ENCODE measurements at places on chromosomes 4 and X.

- no peak for DNase-seq
These were observed 174.0 kb downstream of the ADAM29 start for GRCh38 chr4:175092114-175092513.

- DNase-seq: no peak
These were observed 2.6 kb downstream of the DCLK2 start for GRCh38 chr4:150080875-150081274.

DNA sequence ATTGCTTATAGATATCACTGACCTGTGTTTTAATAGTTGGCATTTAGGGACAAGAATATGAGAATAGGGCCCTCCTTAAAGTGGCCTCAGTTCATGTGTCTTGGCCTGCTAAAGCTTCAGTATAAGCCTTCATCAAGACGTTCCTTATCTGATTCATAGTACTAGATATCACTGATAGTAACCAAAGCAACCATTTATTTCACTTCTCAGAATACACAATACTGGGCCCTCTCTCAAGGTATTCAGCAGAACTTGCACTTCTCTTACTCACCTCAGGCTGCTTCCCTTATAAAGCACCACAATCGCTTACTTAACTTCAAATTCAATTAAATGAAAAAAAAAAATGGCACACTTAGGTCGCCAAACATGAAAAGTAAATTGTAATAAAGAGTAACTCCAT is 259.4 kb upstream of the PCDH7 start:
- no peak for DNase-seq

DNA sequence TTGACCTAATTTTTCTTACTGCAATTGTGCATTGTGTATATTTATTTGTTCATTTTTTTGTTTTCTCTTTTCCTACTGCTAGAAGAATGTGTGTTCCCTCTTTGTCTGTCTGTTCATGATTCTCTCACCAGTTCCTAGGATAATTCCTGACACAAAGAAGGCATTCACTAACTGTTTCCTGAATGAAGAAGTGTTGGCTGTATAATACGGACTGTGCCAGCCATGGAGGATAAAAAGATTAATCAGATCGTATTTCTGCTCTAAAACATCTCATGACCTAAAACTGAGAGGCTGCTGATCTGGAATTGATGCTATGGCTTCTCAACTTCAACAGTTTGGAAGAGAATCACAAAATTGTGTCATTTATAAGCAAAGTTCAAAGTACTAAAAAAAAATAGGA is 563.1 kb upstream of the FRG1 start:
- no peak for DNase-seq

DNA sequence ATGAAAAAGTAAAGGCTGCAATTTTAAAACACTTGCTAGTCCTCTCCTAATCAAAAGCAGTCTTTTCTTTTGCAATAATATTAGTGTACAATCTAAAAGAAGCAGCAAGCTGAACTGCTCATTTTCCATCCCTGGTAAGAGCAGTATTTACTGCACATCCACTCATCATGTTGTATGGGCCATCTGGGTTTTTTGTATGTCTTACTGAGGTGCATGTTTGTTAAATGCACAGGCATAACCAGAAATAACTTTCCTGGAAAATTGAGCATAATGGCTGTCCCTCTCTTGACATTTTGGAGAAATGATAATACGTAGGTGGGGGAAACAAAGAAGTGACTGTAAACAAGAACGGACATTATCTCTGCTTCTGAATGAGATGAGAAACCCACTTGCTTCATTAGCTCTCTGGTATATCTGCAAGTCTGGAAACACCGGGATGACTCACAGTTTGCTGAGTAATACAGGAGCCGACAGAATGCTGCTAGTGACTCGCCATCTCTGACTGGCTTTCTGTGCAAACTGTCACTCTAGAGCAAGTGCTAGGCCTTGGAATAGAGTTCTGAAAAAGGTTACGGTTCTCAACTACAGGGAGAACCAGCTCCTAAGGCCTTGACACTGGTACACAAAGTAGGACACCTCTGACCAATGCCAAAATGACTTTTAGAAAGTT is 85.7 kb upstream of the MTM1 start:
- peak; percentile 28 for DNase-seq

- no peak for DNase-seq
These were observed 81.7 kb downstream of the EGF start for GRCh38 chr4:109994415-109994827.

DNA sequence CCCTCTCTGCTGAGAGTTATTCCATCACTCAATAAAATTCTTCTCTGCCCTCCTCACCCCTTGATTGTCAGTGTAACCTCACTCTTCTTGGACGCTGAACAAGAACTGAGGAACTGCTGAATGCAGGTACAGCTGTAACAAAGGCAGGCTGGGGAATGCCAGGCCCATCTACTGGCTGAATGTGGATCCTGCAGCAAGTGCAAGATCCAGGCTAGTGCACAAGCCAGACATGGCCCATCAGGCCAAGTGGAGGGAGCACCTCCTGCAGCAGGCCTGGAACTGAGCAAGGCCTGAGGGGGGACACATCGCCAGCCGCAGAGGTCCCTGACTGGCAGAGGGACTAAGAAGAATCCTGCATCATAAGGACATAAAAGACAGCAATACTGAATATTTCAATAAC is 411.8 kb upstream of the PCDH10 start:
- DNase-seq: no peak

DNA sequence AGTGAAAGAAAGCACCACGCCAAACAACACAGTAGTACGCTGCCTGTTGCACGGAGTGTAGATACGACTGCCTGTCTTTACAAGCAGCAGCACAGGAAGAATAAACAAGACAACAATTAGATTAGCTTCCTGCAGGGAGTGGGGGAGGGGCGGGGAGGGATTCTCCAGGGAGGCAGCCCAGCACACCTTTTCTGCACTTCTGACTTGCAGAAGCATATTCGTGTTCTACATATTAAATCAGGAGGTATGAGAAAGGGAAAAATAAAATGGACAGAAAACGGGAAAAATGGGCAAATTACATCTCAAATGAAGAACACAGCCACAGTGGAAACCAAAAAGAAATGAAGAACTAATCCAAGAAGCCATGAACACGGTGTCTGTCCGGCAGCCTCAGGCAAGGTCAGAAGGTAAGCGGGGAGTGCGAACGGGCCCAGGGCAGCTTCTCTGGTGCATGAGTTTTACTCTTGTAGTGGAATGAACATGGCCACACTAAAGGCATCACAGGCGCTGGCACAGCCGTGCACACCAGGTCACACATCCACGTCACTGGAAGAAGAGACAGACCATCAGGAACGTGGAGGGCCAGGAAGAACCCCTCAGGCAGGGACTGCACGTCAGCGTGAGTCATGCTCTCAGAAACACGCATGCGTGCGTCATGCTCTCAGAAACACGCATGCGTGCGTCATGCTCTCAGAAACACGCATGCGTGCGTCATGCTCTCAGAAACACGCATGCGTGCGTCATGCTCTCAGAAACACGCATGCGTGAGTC is 20.1 kb upstream of the ADRA2C start:
- DNase-seq: no peak

- DNase-seq: peak; percentile 79
These were observed 37.2 kb downstream of the PCGF3 start for GRCh38 chr4:742742-743311.

DNA sequence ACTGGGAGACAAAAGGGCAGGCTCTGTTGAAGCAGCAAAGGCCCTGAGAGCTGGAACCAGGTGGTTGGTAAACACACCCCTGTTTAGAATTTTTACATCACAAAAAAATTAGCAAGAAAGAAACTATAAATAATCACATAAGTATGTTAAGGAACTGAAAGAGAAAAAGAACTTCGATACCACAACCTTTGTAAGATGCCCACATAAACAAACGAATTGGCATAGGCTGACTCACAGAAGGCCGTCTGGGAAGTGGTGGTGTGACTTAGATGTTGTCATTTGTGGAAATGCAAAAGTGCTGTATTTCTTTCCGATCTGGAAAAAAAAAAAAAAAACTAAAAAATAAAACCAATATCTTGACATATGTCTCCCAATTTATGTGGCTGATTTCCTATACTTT is 235.1 kb downstream of the USP46 start:
- DNase-seq: no peak

DNA sequence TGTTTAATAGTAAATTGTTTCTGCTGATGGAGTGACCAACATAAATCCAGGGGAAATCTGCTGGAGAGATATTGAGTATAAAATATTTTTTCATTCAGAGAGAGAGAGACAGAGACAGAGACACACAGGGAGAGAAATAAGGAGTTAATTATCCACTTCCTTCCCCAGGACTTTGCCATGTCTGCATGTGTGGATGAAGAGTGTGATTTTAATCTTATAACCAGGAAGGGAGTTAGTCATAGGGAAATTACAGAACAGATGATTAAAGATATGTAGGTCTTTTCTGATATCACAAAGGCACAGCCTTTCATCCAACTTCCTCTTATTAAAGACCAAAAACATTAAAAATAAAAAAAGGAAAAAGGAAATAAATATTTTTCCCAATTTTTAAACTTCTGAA is 526.3 kb downstream of the SPRY1 start:
- DNase-seq: no peak

DNA sequence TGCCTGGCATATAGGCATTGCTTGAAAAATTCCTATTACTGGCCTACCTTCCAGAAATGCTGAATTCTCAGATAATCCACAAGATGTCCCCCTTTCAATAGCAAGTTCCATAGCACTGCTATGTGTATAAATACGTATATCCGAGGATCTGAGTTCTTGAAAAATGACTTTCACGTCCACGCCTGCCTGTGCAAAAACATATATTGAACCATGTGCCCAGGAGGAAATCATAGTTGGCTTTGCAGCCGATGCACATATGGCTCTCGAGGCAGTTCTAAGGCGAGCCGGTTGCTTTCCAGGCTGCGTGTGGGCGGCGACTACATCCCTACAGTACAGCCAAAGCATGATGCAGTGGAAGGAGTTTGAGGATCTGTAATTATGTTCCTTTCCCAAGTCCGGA is 55.4 kb upstream of the ESX1 start:
- no peak for DNase-seq

- DNase-seq: no peak
These were observed 548.1 kb downstream of the PPP4R3C start for GRCh38 chrX:26915064-26915463.

GRCh38 chr4:22842360-22843018 is 149.8 kb downstream of the GBA3 start:
- DNase-seq: no peak

DNA sequence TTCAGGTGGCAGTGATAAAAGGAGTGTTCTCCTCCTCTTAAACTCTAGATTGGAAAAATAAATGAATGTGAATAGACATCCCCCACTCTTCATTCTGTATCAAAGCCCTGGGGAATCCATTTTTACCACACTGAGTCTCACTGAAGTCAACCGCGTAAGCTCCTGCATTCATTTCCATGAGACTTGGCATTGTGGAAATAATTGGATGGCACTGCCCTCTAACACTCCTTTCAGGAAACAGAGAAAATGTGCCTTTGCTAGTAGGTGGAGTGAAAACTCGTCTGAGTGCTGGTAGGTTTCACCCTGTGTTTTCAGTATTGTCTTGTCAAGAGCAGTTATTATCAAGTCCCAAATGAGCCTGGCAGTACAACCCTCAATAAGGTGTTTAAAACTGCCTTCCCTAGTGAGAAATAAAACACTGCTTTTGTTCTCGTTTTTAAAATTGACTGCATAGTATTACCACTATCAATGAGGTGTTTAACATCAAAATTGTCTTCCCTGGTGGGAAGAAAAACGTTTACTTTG is 9.7 kb upstream of the CDKN2AIP start:
- no peak for DNase-seq

- no peak for DNase-seq
These were observed 47.3 kb downstream of the IRF2 start for GRCh38 chr4:184427093-184427492.

DNA sequence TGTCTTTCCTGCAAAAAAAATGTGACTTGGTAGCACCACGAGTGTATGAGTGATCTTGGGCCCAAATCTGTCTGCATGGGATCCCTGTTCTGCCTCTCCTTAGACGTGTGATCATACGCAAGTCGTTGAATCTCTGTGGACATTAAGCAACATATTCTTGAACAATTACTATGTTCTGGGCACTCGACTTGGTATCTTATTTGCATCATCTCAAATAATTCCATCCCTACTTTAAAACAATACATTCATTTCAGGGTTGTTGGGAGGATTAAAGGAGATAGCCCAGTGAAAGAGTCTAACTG is 145.4 kb upstream of the CPEB2 start:
- no peak for DNase-seq

GRCh38 chr4:155624478-155624877 is 42.2 kb upstream of the GUCY1A1 start:
- DNase-seq: no peak

- DNase-seq: no peak
These were observed 32.0 kb downstream of the FAM53A start for GRCh38 chr4:1652088-1652487.

- no peak for DNase-seq
These were observed 202.3 kb downstream of the BCOR start for GRCh38 chrX:39895218-39896110.

DNA sequence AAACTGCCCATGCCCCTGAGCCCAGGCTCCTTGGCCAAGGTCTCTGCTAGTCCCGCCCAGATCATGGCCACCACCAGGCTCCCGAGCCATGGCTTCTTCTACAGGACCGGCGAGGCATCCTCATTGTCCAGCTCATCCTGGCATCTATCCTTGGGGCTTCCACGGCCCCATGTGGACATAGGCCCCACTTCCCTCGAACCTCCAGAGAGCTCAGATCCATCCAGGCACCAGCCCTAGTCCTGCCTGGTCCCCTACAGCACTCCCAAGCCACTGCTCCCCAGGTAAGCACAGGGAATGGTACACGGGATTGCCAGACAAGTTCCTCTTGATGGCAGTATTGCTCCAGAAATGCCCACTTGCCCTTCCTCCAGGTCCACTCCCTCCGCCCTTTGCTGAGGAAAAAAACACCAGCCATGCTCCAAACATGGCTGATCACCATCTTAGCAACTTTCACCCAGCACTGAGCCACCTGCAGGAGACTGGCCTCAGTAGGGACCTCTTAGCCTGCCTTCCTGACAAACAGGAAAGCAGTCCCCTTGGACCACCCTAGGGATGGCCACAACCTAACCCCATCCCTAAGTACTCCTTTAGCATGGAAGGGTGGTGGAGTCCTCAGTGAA is 272.1 kb upstream of the AGTR2 start:
- DNase-seq: no peak

GRCh38 chr4:161936625-161937550 is 226.9 kb downstream of the FSTL5 start:
- DNase-seq: no peak

- no peak for DNase-seq
These were observed 179.1 kb upstream of the NDST4 start for GRCh38 chr4:115292320-115293092.

- no peak for DNase-seq
These were observed 111.7 kb upstream of the PDHA2 start for GRCh38 chr4:95728145-95728544.
